ENCODE measurements at places on chromosomes 3 and 15.

DNA sequence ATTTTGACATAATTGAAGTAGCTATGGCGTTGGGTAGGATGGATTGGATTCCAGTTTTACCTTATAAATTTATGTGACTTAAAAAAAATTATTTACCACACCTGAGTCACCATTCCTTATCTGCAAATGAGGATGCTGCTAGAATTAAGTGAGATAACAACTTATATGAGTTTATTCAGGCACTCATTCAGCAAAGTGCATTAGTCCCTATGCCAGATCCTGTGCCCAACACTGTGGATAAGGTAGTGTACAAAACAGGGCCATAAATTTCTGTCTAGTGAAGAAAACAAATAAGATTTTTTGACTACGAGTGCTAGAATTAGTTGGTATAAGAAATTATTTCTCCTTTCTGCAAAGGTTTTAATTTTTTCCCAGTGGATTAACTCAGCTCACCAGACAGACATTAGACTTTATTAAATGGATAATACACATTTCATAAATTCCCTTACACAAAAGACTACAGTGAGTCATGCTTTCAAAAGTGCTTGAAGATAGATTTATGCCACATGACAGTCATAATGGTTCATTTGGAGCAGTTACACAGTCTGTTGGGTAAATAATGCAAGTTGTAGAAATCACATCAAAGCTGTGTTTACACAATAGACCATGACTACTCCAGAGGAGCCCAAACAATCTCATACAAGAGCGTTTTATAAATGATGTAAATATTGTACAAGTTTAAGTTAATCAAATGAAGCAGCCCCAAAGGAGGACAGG, 129.9 kb upstream of the TGFBR2 start:
- DNase-seq, result no peak

- peak; percentile 56 for DNase-seq
These were observed 43.2 kb downstream of the KLHL25 start for GRCh38 chr15:85751291-85752123.

DNA sequence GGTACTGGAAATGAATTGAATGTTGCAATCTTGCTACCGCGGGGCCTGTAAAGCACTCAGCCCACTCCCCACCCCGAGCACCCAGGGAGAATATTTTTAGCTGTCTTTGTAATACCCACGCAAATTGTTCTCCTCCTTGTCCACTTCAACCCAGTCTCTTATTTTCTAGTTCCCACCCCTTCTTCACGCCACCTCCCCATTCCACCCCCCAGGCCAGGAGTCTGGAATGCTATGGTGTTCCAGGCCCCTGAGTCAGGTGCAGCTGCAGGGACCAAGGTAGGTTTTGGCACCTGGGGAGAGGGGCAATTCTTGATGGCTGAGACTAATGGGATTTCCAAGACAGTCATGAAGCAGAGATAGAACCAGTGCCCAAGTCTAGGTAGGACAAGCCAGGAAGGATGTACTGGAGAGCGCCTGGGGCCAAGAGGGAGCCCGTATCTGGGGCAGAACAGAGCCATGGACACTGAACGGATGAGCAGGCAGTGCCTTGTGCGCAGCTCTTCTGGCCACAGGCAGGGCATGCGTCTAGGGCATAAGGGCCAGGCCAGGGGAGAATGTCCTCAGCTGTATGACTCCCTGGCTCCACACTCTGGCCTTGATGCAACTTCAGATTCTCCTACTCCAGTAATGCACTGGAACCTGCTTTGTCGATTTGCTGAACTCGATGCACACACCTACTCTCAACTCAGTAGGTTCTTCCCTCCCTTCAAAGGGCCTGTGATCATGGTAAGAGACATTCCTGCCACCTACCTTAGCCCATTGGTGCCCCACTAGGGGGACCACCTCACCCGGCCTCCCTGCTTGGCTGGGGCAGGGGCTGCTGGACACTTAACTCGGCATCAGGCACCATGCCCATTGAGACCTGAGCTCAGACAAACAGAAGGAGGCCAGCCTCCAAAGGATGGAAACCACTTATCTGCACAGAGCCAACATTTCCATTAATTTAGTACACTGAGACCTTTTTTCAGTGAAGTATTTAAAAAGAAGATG, 34.6 kb upstream of the MAGEF1 start:
- peak; percentile 34 for DNase-seq

DNA sequence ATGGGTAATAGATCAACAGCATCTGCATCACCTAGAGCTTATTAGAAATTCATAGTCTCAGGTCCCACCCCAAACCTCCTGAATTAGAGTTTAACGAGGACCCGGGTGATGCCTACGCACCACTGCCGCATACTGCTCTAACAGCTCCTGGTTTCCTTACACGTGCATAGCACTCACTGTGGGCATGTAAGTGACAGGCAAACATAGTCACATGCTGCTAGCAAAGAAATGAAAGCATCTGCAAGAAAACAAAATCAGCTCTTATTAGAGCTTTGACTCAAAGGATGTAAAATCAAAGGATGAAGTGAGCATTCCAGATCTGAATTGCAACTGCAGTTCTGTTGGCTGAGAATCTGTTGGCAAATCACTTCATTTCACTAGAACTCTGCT, 19.1 kb upstream of the RIOX2 start:
- no peak for DNase-seq

DNA sequence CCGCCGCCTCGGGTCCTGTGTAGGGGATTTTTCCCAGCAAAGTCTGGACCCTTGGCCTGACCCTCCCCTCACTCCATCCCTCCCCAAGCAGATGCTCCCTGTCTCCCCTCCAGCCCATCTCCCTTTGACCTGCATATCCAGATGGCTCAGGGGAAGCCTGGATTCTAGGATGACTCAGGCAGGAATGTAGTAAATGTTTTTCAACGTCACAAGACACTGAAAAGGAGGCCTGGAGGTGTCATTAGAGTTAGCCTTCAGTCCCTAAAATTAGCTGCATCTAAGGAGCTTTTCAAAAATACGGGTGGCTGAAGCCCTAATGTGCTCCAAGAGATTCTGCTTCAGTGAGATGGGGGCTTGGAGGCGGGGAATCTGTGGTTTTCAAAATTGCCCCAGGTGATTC, 7.2 kb downstream of the ACAN start:
- no peak for DNase-seq

- DNase-seq, result no peak
These were observed 9.2 kb upstream of the SPRED1 start for GRCh38 chr15:38243278-38244055.

- no peak for DNase-seq
These were observed 9.0 kb downstream of the ISL2 start for GRCh38 chr15:76345583-76345879.

GRCh38 chr3:50241163-50241562, 5.2 kb downstream of the GNAI2 start:
- no peak for DNase-seq

DNA sequence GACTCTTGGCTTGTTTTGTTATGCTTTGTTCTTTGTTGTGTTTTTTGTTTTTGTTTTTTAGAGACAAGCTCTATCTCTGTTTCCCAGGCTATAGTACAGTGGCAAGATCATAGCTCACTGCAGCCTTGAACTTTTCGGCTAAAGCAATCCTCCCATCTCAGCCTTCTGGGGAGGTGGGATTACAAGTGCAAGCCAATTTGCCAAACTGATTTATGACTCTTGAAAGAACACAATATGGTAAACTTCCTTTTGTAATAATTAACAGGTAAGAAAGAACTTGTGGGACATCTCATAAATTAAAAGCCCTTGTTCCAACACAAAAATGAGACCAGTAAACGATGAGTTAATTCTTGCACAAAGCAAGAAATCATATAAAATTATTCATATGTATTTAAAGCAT, 476.3 kb downstream of the MAGI1 start:
- no peak for DNase-seq

DNA sequence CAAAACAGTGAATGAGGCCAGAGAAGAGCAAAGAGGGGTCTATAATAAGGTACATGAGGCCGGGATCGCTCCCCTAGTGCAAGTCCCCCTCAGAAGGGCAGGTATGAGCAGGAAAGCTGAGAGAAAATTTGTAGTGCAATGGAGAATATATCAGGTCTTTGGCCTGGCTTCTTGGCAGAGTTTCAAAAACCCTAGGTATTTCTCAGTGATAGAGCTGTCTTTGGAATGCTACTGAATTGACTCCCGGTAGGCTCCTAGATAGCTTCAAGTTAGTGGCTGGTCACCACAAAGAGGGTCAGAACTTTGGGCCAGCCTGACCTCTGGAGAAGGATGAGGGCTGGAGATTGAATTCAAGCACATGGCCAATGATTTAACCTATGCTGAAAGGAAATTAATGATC, 30.6 kb upstream of the OXTR start:
- no peak for DNase-seq

DNA sequence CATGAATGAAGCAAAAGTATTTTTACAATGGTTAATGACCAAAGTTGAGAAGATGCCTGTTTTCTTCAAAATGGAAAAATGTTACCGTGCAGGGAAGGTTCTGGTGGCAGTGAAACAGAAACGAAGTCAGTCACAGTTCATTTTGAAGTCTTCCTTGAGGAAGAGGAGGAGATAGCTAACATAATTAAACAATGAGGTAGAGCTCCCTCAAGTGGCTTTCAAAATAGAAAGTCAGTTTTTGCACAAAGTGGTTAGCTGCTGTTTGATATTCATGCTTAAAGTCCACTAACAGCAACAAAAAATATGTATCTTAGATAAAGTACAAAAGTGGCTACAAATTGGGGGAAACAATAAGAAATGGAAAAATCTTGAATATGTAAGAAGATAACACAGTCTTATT, 87.3 kb downstream of the TFG start:
- no peak for DNase-seq

DNA sequence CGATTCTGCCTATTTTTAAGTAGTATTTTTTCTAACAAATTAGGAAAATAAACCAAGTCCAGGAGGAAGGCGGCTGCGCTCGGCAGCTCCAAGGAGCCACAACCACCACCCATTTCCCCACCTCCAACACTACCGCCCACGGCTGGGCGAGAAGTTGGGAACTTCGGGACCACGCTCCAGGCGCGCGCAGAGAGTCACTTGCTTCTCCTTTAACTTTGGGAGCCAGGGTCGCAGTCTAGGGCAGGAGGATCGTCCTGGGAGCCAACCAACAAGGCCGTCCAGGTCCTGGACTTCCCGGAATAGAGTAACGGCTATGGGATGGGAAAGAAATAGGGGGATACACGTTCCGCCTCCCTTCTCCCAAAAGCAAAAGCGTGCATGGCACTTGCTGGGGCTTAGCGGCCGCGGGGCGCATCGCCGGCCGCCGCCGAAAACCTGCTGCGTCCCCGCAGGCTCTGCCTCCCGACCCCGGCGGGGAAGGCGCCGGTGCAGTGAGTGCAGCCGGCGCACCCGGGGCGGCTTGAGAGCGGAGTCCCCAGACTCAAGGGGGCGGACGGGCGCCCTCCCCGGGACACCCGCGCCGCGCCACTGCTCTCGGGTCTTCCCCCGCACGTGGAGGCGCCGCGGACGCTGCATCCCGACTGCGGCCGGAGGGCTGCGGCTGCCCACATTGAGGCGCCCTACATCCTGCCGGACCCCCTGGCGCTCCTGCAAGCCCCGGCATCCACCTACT, 699 bp downstream of the MEGF11 start:
- peak; percentile 56 for DNase-seq
